ENCODE measurements at places on chromosomes 16 and 17.
A peak's percentile ranks its signal among the peaks of the same experiment; 100 is the strongest.

DNA sequence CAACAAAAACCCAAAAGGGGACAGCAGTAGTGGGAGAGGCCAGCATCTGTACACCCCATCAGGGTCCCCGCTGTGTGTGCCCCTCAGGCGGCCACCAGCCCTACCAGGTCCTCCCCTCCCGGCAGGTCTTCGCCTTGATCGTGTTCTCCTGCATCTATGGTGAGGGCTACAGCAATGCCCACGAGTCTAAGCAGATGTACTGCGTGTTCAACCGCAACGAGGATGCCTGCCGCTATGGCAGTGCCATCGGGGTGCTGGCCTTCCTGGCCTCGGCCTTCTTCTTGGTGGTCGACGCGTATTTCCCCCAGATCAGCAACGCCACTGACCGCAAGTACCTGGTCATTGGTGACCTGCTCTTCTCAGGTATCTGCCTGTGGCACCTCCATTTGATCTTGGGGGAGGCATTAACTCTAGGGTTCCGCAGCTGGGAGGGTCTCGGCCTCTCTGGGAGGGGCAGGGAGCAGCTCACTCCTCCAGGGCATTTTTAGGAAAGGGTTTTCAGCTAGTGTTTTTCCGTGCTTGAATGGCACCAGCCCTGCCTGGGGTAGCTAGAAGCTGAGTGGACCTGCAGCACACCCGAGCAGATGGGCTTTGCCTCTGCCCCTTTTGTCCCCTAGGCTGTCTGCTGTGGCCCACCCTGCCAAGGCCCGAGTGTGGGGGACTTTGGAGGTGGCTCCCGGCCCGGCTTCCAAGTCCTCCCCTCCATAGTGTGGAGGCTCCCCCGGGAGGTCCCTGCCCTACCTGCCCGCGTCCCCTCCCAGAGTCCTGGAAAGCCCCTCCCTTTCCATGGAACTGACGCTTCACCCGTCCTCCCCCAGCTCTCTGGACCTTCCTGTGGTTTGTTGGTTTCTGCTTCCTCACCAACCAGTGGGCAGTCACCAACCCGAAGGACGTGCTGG lies 2.6 kb downstream of the SYNGR2 start:
- DNase-seq = no peak

DNA sequence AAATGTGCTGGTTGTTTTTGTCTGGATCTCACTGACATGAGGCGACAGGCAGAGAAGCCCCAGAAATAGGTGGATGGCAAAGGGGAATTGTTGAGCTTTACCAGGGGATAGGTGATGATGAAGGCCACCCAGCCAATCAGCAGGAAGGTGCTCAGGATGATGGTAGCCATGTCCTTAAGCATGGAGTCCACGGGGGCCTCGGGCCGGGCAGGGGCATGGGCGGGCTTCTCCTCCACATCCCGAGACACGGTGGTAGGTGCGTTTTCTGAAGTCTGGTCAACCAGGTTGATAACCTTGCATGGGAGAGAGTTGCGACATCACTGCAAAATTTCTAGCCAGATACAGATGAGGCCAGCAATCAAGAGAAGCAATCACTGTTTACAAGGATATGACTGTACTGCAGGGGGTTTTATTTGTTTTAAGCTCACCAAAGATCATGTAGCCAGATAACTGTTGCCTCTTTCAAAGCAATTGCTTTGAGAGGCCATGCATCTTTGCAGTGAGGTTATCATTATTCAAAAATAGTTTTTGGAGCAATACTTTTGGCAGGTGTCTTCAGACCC lies 37.3 kb upstream of the ICAM2 start:
- DNase-seq = no peak

- DNase-seq = no peak
Measured at GRCh38 chr16:30694926-30695693, 3.9 kb upstream of the SRCAP start.

GRCh38 chr16:80197741-80198201 lies 343.0 kb upstream of the DYNLRB2 start:
- no peak for DNase-seq

DNA sequence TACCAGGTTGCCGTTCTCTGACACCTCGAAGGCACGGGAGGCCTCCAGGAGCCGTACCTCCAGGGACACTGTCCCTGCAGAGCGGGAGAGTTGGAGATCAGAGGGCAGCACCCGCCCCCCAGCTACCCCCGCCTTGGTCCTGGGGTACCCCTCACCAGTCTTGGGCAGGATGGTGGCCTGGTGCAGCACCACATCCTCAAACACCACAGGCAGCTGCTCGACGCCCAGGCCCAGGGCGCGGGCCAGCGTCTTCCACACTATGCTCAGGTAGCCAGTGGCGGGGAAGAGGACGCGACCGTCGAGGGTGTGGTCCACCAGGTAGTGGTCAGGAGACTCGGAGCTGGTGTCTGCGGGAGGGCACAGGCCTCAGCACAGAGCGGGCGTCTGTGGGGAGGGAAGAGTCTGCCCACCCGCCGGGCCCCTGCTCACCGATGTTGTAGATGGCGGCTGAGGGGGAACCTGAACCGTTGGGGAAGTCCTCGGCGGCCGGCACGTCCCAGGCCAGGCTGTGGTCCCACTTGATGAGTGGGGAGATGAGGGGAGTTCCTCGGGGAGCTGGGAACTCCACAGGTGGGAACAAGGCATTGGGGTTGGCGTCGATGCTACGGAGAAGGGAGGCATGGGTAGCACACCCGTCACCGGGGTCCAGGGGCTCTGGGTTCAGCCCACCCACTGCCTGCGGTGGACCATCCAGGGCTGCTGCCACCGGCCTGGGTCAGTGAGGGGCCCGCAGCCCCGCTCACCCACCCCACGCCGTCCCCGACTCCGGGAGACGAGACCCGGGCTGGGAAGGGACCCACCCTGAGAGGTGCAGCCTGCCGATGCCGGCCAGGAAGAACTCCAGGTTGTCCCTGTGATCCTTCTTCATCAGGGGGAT lies 9.8 kb downstream of the FASN start:
- DNase-seq = no peak

- no peak for DNase-seq
Measured at GRCh38 chr17:72137161-72137560, 16.3 kb downstream of the SOX9 start.

DNA sequence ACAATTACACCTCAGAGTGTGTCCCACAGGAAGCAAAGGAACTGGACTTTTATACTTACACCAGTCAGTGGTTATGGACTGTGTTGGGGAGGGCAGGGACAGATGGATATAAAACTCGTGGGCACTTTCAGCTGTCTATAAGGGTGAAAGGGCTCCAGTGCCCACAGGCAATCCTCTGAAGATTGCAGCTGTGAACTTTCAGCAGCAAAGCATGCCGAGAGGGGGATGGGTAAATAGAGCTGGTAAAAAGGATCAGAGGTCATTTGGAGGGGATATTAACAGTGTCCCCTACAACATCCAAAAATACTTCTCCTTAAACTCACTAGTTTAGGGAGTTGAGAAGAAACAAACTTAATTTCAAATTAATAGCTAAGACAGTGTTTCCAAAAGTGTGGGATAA lies 13.3 kb upstream of the RFWD3 start:
- no peak for DNase-seq

DNA sequence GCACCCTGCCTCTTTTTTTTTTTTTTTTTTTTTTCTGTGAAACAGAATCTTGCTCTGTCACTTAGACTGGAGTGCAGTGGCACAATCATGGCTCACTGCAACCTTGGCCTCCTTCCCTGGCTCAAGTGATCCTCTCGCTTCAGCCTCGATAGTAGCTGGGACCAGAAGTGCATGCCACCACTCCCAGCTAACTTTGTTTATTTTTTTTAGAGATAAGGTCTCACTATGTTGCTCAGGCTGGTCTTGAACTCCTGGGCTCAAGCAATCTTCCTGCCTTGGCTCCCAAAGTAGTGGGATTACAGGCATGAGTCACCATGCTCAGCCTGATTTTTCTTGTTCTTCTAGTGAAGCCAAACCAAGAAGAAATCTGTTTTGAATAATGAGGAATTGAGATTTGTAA lies 25.0 kb downstream of the CDK12 start:
- no peak for DNase-seq

DNA sequence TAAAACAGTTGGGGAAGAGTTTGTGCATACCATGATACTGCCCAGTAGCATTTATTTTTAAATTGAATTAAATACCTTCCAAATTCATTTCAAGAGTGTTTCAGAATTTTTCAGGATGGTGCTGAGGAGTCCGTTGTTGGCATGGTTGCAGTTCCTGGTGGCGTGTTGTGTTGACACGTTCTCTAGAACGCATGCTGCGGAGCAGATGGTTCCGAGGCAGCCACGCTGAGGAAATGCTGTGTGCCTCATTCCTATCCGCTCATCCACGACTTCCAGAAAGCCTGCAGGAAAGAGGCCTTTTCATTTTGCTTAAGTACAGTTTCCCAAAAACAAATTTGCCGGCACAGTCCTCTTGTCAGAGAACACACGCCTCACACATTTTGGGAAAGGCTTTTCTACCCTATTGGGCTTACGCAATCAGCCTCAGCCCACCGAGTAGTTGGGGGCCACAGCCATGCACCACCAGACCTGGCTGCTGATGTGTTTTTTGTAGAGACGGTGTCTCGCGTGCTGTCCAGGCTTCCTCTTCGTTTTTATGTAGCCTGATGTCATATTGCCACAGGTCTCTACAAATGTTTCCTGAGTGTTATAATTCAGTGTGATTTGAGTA lies 32.1 kb upstream of the IL17C start:
- DNase-seq = no peak

DNA sequence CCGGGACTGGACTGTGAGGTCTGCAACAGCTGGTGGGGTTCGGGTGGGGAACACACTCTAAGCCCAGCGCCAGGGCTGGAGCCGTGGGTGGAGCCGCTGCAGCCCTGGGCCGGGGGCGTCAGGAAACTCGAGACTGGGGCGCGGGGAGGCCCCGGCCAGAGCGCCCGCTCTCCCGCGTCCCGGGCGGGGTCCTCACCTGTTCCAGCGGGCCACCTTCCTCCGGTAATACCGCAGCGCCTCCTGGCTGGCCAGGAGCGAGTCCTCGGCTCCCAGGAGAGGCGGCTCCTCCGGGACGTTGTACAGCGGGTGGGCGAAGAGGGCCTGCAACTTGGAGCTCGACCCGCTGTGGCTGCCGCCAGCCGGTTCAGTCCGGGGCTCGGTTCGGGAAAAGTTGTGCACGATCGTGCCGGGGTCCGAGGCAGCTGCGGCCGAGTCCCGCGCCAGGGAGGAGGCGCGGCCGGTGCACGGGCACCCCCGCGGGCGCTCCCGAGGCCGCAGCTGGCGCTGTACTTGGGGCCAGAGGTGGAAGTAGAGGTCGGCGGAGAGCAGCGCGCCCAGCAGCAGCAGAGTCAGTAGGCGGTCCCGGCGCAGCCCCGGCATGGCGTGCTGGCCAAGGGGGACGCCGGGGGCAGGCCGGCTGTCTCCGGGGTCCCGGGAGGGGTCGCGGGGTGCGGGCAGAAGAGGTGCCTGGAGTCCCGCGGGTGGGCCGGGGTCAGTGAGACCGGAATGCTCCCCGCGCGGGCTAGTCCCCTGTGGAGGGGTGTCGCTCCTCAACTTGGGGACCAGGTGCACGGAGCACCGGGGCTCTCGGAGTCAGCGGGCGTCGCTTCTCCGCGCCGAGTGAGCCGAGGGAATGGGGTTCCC lies 868 bp downstream of the FAM20A start:
- DNase-seq = no peak

DNA sequence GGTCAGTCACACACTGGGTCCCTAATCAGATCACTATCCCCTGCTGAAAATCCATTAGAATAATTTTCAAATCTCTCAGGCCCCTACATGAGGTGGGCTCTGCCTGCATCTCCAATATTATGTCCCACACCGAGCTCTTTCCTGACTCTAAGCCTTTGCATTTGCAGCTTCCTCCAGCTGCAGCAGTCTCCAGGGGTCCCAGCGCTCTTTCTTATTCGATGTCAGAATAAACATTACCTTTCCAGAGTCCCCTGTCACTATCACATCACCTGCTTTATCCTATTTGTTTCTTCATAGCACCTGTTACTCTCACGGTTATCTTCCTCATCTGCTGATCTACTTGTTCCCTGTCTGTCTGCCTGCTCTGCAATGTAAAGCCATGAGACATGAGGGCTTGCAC lies 57.3 kb upstream of the MON1B start:
- DNase-seq = no peak

- DNase-seq = no peak
Measured at GRCh38 chr17:51493206-51493605, 232.9 kb downstream of the UTP18 start.

DNA sequence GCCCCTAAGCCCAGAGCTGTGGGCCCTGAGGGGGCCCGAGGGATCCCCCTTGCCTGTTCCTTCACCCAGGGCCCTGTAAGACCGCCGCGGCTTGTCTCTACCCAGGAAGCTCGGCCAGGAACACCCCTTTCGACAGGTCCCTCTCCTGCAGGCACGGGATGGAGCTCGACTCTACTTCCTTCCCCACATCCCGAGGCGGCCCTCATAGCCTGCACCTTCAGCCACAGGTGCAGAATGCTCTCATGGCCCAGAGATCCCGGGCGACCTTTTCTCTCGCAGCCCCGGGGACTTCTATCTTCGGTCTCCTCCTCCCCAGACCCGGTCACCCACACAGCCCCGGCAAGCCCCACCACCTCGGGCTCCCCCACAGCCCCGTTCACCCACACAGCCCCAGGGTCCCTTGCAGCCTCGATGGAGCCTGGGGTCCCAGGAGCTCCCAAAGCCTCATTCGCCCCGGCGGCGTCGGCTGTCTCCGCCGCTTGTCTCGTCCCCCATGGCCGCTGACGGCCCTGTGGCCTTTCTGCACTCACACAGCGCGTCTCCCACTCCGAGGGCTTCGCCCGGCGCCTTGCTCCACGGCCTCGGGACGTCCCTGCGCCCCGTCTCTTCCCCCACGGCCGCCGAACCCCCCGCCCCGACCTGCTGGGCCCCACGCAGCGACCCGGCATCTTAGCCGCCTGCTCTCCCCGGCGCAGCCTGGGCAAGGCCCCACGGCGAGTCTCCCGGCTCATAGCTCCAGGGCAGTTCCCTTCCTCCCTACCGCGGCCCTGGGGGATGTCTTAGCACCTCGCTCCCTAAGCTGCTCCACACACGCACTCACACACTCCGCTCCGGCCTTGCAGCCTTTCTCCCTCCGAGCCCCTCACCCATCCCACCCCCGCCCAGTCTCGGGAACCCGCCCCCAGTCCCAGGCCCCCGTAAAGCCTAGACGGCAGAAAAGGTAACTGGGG lies 650 bp downstream of the KIAA0753 start:
- DNase-seq = no peak

DNA sequence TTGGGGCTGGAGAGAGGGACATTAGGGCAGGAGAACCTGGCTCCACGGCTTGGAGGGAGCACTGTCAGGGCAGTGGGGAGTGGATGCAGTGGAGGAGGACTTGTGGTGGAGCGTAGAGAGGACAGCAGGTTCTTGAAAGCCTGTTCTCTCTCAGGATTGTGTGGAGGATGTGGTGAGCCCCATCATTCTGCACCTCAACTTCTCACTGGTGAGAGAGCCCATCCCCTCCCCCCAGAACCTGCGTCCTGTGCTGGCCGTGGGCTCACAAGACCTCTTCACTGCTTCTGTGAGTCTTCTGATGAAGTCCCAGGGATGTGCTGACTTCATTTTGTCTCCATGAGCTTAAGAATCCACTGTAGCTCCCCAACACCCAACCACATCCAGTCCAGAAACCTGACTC lies 13.5 kb downstream of the COX6A2 start:
- DNase-seq = no peak

- DNase-seq = peak; percentile 22
Measured at GRCh38 chr16:23962001-23962400, 126.2 kb downstream of the PRKCB start.
